ENCODE measurements at places on chromosomes 4 and X.

DNA sequence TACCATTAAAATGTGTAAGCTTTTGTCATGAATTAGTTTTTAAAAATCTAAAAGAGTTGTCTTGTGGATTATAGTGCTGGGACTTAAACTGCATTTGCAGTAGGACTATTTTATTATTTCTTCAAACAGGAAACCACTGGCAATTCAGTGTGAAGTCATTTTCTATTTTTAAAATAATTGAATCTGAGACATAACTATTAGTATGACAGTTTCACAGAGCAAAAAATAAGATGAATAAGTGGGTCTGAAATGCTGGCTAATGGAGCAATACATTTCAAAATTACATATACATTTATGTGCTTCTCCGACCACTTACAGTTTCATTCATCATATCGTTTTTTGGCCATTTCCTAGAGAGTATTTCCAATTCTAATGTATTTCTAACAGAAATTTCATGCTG is 75.3 kb upstream of the RAPGEF2 start:
- DNase-seq, result no peak

GRCh38 chr4:186881521-186882220 is 158.0 kb upstream of the FAT1 start:
- no peak for DNase-seq

- DNase-seq, result no peak
Observed at GRCh38 chrX:37075892-37076595, 67.9 kb downstream of the FAM47C start.

DNA sequence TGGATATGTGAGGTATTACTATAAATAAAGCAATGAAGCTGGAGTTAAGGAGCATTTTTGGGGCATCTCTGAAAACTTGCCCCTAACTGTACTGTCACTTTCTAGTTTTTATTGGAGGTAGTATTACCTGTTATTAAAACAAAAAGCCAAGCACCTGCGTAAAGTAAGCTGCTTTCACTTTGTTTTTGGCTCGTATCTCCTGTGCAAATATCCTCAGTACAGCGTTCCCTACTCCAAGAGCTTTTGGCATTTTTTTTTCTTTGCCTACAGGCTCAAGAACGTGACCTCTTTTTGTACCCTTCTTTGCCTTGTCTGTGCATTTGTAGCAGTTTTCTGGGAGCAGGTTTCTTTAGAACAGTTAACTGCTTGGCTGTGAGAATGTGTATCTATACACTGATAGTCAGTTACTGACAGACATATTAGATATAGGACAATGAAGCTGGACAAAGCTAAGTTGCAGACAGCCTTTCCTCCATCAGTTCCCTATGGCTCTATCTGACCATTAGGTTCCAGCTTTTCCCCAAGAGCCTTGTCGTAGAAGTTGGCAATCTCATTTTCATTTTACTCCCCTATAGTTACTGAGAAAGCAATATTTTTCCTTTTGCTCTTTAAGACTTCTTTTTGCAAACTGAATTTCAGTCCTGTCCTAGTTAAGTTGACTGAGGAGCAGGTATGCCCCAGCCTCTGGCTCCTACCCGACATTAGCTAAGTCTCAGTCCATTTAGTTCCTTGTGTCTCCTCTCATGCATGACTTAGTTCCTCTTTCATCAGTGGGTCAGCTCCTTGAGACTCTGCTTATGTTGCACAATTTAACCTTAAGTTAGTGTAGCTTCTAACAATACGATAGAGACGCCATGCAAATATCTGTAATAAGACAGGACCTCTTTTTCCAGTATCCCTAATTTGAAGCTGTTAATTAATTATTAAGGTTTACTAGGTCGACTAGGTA is 71.5 kb upstream of the HPRT1 start:
- DNase-seq, result no peak

GRCh38 chr4:152524427-152524826 is 11.5 kb downstream of the FBXW7 start:
- no peak for DNase-seq

DNA sequence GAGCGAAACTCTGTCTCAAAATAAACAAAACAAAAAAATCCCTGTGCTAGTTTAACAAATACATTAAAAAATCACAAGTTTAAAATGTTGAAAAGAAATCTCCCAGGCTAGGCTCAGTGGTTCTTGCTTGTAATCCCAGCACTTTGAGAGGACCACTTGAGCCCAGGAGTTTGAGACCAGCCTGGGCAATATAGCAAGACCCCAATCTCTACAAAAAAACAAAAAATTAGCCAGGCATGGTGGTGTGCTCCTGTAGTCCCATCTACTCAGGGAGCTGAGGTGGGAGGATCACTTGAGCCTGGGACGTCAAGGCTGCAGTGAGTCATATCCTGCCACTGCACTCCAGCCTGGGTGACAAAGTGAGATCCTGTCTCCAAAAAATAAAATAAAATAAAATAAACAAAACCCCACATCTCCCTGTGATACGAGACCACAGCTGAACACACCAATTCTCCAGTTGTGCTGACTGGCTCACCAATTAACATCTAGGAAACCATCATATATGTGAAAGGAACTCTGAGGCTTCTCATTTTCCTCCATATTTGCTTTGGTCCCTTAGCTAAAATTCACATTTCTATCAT is 7.3 kb downstream of the RPS4X start:
- DNase-seq, result no peak

DNA sequence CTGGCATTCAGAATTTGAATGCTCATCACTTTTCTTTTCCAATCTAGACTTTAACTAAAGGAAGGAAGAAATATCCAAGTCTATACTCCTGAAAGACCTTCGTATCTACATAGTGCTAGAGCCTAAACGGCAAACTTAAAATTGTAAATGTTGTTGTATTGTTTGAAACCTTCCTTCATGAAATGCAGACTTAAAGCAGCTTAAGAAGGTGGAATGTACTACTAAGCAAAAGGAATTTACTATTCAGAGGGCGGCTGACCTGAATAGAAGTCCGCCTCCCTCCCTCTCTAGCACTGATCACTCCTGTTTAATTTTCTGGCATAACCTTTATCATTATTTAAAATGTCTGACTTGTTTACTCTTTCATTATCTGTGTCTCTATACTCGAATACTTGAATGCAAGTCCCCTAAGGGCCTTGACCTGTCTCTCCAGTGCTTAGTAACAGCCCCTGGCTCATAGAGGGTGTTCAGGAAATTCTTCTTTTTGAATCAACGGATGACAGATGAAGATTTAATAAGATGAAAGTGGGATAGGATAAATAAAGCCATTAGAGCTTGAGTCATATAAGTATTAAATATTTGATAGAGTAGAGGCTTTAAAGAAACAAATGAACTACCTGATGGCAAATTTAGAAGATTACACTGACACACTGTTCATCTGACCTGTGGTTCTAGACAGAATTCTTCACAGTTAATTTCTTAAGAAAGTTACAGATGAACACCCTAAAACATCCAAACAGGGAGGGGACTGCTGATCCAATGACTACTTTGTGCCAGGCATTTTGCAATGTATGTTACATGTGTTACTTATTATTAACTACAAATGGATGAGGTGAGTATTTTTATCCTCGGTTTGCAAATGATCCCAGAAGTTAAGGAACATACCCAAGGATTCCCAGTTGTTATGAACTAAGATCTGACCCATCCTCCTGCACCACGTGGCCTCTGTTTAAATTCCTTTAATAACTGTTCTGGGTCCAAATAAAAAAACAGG is 20.2 kb upstream of the RBPJ start:
- DNase-seq, result no peak

DNA sequence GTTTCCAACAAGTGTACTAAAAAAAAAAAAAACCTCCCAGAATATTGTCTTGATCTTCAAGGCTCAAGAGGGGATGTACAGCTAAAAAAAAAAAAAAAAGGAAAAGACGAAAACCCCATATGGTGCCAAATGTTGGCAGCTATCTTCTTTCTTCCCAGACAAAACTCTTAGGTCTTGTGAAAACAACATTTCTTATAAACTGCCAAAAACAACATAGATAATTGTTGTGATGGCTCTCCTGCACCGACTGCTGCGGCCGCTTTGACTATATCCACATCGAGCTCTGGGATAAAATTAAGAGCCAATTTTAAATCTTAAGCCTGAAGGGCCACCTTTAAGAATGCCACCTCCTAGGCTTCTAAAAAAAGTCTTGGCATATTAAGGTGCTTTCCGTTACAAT is 23.5 kb downstream of the PDGFC start:
- no peak for DNase-seq

- no peak for DNase-seq
Observed at GRCh38 chr4:157271166-157271869, 50.8 kb downstream of the GRIA2 start.

GRCh38 chr4:131137196-131137595 is 2011.9 kb upstream of the PCDH10 start:
- no peak for DNase-seq

DNA sequence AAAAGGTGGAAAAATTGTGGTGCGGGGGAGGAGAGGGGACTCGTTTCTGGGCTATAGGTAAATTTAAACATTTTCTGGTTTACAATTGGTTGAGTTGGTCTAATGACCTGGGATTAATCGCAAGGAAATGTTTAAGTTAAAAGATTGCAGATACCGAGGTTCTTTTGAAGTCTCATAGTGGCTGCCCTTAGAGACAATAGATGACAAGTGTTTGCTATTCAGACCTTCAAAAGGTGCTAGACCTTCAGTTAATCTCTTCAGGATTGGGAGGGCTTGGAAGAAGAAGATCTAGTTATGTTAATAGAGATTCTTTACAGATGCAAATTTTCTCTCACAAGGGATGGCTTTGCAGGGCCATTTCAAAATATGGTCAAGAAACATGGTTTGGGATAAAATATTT is 2286.1 kb upstream of the AGA start:
- no peak for DNase-seq

DNA sequence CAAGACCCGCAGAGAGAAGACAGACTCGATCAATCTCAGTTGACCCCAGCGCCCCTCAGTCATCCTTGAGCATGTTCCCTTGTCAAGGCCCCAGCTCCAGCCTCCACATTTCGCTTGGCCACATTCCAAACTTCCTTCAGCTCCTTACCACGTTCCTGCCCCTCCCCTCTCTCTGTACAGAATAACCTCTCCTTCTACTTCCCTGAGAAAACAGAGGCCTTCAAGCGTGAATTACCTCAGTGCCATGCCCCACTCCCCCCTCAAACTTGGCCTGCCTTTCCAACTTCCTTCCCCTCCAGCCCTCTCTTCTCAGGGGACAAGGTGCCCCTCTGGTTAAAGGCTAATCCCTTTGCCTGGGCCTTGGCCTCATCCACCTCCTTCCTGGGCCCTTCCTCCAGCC is 3.2 kb upstream of the RIPPLY1 start:
- no peak for DNase-seq

- DNase-seq, result no peak
Observed at GRCh38 chr4:168321006-168321405, 2.5 kb upstream of the DDX60 start.

DNA sequence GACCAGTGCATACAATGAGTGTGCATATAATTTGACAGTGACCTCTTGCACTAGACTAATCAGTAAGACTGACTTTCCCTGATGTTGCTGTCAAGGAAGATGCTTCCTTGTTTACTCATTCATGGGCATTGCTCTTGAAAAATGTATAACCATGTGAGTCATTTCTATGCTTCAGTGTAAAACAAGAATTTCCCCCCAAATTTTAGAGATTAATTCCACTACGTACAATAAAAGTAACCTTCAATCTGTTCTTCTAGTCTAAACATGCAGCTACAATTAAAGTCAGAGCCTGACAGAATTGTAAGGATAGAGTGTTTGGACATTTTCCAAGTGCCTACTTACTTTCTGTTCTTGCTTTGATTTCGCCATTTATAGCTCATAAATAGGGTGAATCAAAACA is 935.7 kb downstream of the RAPGEF2 start:
- no peak for DNase-seq

DNA sequence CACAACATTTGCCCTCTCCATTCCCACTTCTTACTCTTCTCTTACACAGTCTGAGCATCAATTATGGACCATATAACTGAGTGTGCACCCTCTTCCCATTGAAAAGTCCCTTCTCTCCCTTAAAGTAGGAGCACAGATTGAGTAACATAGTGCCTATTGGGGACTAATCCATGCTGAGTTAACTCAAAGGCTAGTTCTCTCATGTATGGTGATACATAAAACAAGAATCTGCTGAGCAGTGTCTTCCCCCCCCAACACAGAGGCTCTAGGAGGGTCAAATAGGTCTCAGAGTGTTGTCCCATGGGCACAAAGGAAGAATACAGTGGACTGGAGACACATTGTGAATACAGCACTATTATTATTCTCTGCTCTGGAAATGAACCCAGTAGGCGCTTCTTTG is 274.6 kb upstream of the BOD1L1 start:
- DNase-seq, result no peak

GRCh38 chr4:24070117-24070516 is 180.3 kb upstream of the PPARGC1A start:
- no peak for DNase-seq

- DNase-seq, result no peak
Observed at GRCh38 chr4:95129821-95130311, 372.1 kb downstream of the BMPR1B start.

DNA sequence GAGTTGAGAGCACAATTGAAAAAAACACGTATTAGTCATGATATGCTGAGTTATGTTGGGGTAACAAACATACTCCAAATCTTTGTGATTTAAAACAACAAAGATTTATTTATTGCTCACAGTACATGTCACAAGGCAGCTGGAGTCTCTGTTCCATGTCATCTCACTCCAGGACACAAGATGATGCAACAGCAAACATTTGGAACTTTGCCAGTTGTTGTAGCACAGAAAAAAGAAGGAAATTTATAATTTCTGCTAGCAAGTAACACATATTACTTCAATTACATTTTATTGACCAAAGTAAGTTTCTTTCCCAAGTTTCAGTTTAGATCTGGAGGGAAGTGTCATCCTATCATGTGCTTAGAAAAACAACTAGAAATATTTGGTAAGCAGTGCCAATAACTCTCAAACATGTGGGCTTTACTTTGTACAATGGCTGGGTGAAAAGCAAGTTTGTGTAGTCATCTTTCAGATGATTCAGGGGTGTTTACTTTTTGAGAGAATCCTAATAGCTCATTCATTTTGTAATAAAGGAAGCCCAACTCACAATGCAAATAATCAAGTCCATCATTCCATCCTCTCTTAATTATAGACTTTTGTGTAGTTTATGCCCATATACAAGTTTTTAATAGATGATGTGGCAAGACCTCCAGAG is 452.3 kb downstream of the ZIC3 start:
- DNase-seq, result no peak

All from left lobe of liver (tissue), 2 donors.